ENCODE measurements at places on chromosomes 13 and 19.
A peak's percentile ranks its signal among the peaks of the same experiment; 100 is the strongest.

GRCh38 chr19:8319807-8320520 lies 1.2 kb downstream of the NDUFA7 start:
- DNase-seq, result no peak

DNA sequence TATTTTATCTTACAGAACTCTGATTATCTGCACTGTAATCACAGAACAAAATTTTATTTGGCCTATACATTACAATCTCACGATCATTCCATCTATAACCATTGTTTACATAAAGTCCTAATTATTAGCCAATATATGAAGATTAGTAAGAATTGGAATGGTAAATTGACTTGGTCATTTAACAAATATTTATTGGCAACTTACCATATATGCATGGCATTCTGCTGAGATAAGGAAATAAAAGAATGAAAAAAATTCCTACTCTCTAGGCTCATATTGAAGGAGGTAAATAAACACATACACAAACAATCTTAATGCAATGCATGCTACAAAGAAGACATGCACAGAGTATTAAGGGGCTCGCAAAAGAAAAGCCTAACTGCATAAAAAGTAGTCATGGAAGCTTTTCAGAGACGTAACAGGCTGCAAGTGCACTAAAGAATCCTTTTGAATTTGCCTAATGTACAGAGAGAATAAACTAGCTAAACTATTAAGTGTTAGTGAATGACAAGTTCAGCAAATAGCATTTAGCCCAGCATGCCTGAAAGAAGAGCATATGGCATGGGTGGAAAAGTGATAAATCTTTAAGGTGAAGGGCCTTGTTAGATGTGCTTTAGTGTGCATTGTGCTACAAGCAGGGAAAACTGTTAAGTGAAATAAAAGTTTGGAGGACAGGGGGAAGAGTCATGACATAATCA lies 1131.1 kb downstream of the PCDH9 start:
- no peak for DNase-seq

GRCh38 chr19:45211751-45212381 lies 33.3 kb downstream of the BLOC1S3 start:
- peak; percentile 61 for DNase-seq

- no peak for DNase-seq
Observed at GRCh38 chr13:78598116-78598781, 5.1 kb downstream of the POU4F1 start.

DNA sequence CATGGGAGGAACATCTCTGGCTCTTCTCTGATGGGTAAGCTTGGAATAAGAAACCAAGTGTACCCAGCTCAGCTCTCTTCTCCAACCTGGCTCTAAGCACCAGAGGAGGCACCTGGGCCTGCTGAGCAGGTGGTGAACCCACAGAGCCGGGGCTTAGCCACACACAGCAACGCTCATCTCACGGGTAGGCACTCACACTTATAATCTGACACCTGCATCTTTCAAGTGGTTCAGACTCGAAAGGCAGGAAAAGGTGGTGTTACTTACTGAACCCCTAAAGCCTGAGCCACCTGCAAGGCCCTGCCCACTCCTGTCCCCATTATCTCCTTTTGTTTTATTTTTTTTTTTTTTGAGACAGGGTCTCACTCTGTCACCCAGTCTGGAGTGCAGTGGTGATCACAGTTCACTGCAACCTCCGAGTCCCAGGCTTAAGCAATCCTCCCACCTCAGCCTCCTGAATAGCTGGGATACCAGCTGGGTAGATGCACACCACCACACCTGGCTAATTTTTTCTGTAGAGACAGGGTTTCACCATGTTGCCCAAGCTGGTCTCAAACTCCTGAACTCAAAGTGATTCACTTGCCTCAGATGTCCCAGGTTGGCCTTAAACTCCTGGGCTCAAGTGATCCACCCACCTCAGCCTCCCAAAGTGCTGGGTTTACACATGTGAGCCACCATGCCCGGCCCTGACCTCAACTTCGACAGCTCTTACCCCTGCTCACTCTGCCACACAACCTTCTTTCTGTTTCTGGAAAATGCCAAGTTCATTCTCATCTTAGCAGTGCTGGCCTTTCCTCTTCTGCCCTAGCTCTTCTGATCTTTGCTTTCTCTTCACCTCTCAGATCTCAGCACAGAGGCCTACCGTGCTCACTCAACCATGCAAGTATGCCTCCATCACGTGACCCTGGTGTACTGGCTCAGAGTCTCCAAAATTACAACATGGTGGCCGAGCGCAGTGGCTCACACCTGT lies 9.7 kb downstream of the FBXL12 start:
- DNase-seq, result no peak

GRCh38 chr19:37669450-37669914 lies 14.2 kb upstream of the ZFP30 start:
- DNase-seq, result no peak

GRCh38 chr19:15635016-15635805 lies 5.5 kb upstream of the CYP4F3 start:
- peak; percentile 91 for DNase-seq

GRCh38 chr13:113963376-113963775 lies 10.5 kb downstream of the C13orf46 start:
- no peak for DNase-seq

DNA sequence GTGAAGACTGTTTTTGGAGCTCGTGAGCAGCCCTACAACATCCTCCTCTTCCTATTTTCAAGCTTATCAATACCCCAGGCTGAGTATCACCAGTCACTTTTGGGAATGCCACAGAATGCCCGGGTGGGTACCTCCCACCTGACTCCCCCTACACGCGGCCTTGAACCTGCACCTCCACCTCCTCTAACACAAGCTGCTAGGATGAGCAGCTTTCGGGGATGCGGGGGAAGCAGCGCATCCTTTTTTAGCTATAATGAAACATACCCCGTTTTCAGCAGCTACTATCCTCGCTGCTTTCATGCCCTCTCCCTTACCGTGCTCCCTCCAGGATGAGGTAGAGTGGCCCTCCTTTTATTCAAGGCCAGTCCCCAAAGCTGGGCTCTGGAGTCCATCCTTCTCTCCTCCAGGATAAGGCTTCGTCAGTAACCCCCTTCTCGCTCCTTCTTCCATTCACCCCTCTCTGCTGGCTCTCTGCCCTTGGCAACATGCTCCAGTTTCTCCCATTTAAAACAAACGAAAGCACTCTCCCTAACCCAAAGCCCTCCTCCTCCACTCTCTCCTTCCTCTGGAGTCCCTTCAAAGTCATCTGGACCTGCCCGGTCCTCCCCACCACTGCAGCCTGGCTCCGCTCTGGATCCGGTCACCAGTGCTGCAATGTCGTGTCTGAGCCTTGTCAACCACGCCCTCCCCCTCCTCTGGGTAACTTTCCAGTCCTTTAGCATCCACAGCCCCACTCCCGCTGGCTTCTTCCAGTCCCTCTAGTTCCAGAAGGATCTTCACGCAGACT lies 55.3 kb downstream of the STK24 start:
- no peak for DNase-seq

DNA sequence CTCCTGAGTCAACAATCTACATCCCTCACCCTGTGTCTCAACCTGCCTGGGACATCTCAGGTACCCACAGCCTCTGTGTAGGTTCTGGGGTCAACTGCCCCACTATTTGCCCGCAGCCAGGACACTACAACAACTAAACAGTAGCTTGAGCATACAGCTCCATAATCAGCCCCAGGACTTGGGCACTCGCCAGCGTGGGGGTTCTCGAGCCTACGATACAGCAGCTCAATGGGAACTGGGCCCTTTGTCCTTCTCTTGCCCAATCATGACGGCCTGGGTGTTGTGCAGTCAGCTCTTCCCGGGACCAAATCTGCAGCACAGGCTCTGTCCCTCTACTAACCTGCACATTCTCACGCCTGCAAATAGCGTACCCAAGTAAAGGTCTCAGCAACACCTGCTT lies 1.3 kb downstream of the ZNF180 start:
- DNase-seq, result no peak

DNA sequence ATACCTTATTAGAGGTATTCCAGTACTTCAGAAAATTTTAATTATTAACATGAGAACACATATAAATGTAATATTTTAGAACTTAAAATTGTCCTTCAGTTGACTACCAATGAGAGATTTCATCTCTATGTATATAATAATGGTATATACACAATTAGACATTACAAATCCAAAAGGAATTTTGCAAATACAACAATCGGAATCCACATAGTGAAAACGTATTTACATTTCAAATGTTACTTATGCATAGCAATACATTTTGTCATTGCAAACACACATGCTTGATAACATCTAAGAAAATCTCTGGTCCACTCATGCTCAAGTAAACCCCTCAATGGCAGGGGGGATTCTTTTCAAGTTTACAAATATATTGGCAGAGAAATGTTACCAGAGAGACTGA lies 2345.2 kb downstream of the PCDH9 start:
- DNase-seq, result no peak

DNA sequence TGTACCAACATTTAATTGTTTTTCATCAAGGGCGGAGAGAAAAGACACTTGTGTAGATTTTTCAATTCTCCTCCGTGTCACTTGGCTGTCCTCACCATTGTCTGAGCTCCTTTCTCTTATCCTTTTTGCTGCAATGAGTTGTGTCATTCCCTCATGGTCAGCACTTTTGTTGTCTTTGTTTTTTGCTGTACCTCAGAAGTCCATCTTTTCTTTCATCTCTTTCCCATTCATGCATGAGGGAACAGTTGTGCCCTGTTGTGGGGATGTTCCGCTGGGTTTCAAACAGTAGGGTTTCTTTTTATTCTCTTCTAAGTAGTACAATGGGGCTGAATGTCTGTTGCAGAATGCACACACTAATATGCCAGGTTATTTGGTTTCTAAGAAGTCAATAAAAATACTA lies 222.6 kb downstream of the TM9SF2 start:
- no peak for DNase-seq

DNA sequence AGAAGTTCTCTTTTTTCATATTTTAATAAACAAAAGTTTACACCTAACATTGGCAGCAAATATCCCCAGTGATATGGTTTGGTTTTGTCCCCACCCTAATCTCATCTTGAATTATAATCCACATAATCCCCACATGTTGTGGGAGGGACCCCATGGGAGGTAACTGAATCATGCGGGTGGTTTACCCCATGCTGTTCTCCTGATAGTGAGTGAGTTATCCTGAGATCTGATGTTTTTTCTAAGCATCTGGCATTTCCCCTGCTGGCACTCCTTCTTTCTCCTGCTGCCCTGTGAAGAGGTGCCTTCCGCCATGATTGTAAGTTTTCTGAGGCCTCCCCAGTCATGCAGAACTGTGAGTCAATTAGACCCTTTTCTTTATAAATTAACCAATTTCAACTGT lies 214.7 kb downstream of the SLITRK1 start:
- DNase-seq, result no peak

- DNase-seq, result no peak
Observed at GRCh38 chr19:15995536-15995935, 46.7 kb downstream of the OR10H4 start.

GRCh38 chr13:75303263-75303662 lies 178.7 kb downstream of the TBC1D4 start:
- DNase-seq, result no peak

- DNase-seq, result no peak
Observed at GRCh38 chr13:27283906-27284493, 13.4 kb downstream of the RASL11A start.

- no peak for DNase-seq
Observed at GRCh38 chr13:21328836-21329477, 130.1 kb downstream of the ZDHHC20 start.

- no peak for DNase-seq
Observed at GRCh38 chr13:23915308-23915707, 18.0 kb upstream of the C1QTNF9B start.

- DNase-seq, result no peak
Observed at GRCh38 chr13:58949646-58950045, 1214.1 kb downstream of the DIAPH3 start.

DNA sequence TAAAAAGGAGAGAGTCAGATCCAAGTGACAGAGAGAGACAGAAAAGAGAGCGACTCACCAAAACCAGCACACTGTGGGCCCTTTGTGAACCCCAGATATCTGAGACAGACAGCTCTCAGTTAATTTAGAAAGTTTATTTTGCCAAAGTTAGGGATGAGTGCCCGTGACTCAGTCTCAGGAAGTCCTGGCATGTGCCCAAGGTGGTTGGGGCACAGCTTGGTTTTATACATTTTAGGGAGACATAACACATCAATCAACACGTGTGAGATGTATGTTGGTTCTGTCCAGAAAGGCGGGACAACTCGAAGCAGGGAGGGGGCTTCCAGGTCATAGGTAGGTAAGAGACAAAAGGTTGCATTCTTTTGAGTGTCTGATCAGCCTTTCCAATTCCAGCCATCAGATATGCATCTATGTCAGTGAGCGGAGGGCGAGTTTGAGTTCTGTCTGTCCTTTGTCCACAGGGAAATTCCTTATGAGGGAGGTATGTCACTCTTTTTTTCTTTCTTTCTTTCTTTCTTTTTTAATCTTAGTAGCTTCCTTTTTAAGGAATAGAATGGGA lies 37.2 kb upstream of the ATP11A start:
- DNase-seq, result no peak

DNA sequence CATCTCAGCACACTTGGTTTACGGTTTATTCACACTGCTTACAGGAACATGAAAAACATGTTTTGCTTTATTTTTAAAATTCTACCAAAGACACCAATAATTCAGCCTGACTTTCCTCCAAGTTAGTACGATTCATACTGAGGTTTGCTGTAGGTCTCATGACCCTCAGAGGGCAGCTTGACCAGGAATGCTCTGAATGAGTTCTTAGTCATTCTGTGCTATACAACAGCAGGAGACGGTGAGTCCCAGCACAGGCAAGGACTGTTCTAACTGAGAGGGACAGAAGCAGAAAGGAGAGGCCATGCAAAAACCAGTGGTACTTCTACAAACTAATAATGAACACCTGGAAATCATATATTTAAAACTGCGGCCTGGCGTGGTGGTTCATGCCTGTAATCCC lies 6.4 kb downstream of the GRTP1 start:
- DNase-seq, result no peak
